Nephron progenitor cell (in vitro differentiated cells): ENCODE measurements at places on chromosomes 6 and 20.
A peak's percentile ranks its signal among the peaks of the same experiment; 100 is the strongest.

DNA sequence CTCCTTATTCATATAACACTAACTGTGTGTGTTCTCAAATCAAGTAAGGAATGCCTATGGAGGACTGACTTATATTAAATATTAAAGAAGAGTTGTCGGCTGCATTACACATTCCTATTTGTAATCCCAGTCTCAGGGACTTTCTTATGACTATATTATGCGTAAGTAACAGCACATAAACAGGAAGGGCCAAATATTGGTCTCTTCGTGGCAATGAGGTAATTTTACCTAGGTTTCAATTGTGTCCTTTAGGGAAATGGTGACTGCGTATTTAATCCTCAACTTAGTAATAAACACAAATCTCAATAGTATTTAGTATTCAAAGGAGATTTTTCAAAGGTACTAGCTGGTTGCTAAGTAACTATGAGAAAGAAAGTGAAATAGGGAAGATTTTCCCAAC is 22.8 kb upstream of the EPM2A start:
- DNase-seq, result no peak

DNA sequence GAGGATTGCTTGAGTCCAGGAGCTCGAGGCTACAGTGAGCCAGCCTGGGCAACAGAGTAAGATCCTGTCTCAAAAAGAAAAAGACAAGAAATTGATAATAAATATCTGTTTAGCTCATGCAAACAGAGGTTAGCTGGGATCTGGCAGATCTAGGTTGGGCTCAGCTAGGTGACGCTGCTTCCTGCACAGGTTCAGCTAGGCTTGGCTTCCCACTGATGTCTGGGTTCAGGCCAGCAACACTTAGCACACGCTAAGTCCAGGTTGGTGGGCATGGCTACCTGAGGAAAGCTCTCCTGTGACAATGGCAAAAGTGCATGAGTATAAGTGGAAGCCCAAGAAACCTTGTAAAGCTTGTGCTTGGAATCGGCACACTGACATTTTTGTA is 48.7 kb downstream of the RIN2 start:
- no peak for DNase-seq

DNA sequence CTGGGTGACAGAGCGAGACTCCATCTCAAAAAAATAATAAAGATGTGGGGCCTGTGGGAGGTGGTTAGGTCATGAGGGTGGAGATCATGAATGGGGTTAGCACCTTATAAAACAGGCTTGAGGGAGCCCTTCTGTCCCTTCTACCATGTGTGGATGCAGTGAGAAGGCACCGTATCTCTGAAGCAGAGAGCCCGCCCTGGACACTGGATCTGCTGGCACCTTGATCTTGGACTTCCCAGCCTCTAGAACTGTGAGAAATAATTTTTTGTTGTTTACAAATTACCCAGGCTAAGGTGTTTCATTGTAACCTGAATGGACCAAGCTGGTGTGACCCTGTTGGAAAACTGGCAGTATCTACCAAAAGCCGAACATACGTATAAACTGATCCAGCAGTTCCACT is 15.7 kb upstream of the PANK2 start:
- no peak for DNase-seq

DNA sequence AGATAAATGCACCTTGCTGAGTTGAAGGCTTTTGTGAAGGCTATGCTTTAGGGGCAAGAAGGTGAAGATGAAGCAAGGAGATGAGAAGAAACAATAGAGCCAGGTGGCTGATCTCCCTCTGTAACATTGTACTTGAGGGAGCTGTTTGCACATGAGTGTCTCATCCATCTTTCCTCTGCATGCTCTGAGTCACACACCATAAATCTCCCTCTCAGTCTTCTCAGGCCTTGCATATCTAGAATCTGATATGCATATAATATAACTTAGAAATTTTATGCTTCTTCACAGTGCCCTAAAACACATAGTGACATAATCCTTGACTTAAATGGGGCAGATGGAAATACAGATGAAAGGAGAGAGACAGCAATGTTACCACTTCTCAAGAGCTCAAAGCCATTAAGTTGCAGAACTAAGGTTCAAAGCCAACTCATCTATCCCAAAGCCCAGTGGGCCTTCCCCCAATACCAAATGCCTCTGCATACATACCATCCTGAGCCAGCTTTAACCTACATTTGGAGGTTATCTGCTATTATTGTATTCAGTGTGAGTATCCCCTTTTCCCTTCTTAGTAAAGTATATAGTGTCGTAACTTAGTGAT is 62.4 kb upstream of the STXBP5 start:
- no peak for DNase-seq

GRCh38 chr6:40946738-40947301 is 92.2 kb downstream of the UNC5CL start:
- no peak for DNase-seq

GRCh38 chr20:11229772-11230171 is 556.0 kb upstream of the JAG1 start:
- DNase-seq, result no peak

DNA sequence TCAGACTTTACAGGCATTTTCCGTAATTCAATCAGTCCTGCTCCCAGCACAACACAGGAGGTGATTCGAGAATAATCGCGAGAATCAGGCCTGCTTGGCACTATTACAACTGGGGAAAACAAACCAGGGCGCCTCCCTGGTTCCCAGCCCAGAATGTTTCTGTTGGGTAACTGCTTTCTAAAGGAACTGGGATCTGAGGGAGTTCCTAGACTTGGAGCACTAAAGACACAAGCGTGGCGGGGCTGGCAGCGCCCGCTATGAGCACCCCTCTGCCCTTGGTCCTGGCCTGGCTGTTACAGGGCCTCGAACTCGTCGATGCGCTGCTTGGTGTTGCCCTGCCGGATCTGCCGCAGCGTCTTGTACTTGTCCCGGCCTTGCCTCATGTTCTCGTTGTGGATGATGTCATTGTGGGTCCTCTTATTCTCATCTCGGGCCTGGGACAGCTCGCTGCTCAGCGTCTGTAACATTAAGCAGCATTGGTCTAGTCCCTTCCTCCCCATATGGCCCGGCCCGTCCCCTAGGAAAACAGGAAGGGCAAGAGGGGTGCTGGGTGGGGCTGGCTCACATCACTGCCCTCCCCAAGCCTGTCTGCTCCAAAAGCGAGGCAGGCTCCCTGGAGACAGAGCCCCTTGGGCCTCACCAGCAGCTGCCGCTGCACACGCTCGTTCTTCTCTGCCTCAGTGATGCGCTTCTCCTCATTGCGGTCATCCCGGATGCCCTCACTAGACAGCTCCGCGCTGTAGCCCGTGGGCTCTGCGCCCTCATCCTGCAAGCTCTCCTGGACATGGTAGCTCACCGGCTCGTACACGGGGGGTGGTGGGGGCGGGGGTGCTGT is 52.3 kb downstream of the EZR start:
- no peak for DNase-seq

DNA sequence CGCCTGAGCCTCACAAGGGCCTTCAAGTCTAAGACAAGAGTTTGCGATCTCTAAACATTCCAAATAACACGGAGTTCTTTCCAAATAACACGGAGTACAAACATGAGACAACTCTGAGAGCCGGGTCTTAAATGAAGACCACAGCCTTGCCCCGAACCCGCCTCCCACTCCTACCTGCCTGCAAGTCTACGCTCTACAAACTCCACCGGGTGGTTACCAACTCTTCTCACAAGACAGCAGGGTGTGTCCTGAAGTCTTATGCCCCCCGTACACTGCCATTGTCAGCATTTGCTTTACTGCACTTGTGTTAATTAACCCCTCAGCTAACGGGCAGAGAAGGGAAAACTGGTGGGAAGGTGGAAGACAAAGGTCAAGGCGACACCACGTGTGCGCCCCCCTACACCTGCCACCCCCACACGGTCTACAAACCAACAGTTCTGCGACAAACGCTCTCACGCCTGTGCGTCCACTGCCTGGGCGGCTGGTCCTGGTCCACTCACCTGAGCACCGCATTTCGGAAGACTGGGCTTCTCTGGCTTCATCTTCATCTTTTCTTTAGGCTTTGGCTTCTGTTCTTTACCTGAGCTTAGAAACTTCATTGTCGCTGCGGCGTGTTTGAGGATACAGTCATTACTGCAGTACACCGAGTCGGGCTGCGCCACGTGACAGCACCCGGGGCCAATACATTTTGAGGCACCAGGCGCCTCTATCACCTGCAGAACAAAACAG is 19.5 kb downstream of the DIDO1 start:
- DNase-seq, result no peak

- DNase-seq, result peak; percentile 47
Measured at GRCh38 chr6:110528101-110528929, 51.9 kb upstream of the SLC22A16 start.

DNA sequence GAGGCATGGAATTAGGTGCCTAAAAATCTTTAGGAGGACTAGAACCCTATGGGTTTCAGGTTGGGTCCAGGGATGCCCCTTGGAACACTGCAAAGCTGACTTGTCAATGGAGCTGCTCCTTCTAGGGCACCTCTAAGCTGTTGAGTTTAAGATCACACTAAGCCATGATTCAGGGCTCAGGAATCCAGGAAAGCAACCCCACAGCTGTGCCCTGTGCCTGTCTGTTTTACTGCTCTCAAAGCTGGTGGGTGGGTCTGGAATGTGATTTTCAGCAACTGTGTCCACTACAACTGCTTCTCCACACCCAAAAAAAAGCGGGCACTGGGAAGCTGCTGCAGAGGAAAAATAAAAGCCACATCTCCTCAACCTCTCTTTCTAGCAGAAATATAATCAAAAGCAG is 310.4 kb upstream of the MOCS1 start:
- DNase-seq, result no peak

DNA sequence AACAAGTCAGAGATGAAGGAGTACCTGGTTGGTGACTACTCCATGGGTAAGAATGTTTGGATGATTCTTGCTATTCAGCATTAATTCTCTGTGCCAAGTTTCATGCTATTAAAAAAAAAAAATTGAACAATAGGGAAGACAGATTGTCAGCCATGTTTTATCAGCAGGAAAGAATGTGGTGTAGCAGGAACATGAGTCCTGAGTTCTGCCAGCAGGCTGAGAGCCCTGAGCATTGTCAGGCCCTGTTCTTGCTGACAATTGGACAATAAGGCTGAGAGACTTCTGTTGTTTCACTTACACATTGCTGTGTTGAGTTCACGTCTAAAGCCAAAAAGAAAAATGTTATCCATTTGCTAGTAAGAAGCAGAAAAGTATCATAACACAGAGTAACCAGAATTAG is 70.4 kb upstream of the SMIM28 start:
- no peak for DNase-seq

- no peak for DNase-seq
Measured at GRCh38 chr6:170176136-170176897, 114.6 kb downstream of the DLL1 start.

GRCh38 chr20:24470746-24471582 is 1.5 kb downstream of the SYNDIG1 start:
- peak; percentile 39 for DNase-seq

DNA sequence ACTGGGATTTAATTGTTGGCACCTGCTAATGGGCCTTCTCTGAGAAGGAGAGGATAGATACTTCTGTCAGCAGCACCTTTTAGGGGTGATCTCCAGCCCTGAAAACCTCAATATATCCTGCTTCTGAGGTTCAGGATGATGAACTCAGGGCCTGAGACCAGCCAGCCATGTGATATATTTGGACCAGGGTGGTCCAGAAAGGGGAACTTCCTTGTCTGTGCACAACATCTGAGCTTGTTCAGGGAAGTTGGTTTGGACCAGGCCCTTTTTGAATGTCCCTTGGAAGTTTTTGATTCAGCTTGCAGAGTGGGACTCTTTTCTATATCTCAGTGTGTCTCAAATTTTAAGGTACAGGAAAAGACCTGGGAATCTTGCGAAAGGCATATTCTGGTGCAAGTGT is 85.8 kb downstream of the GFRA4 start:
- DNase-seq, result no peak

- no peak for DNase-seq
Measured at GRCh38 chr6:29451471-29452193, 5.2 kb downstream of the OR11A1 start.

GRCh38 chr6:81787313-81788068 is 35.0 kb upstream of the TENT5A start:
- no peak for DNase-seq

GRCh38 chr6:156639009-156639721 is 138.0 kb upstream of the ARID1B start:
- DNase-seq, result no peak

- no peak for DNase-seq
Measured at GRCh38 chr6:155313602-155314091, 637 bp downstream of the TFB1M start.

GRCh38 chr20:5510446-5510845 is 193.7 kb upstream of the PROKR2 start:
- DNase-seq, result peak; percentile 50

DNA sequence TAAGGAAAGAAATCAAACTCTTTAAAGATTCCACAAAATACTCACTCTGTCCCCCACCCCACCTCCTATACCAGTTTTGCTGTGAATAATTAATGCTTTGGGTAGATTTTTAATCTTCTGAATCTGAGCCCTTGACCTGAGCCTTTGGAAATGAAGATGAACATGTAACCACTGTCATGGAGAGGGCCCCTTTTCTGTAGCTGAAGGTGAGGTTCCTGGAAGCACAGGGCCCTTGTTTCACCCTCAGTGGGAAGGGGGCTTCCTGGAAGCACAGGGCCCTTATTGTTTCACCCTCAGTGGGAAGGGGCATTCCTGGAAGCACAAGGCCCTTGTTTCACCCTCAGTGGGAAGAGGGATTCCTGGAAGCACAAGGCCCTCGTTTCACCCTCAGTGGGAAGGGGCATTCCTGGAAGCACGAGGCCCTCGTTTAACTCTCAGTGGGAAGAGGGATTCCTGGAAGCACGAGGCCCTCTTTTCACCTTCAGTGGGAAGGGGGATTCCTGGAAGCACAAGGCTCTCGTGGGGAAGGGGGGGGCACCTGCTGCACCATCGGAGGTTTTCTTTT is 75.7 kb downstream of the DACT2 start:
- DNase-seq, result no peak
